ENCODE measurements at places on chromosomes 2 and 18.

DNA sequence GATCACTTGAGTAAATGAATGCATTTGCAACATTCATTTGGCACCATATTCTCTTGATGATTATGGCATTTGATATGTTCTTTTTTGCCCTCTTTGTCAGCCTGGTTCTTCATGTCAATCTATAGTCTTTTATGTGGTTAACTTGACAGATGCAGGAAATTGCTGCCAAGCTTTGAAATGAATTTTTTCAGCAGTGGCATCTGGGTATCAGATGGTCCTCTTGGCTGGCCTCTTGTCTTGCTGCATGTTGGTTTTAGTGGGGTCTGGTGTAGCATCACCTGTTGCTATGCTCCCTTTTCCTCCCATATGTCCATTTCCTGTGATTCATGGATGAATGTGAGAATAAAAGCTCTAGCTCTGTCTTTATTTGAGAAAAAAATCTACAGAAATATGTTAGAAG, 119.9 kb downstream of the DPP4 start:
- DNase-seq: no peak

- DNase-seq: no peak
Observed at GRCh38 chr2:200130762-200131166, 175.4 kb downstream of the MAIP1 start.

DNA sequence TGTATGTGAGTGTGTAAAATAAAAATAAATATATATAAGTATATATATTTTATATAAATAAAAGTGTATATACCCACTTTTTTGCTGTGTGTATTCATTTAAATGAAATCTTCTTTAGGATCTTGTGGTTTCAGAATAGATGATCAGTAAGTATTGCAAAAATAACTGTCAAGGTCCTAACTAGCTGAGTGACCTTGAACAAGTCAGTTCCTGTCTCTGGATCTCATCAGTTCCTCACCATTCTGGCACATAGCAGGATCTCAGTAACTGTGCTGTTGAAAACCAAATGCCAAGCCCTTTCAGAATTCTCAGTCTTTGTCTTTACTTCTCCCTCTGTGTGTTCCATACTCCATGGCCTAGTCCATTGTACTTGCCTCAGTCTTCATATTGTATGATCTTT, 115.3 kb upstream of the CXCR4 start:
- no peak for DNase-seq

- no peak for DNase-seq
Observed at GRCh38 chr2:173373290-173373689, 18.6 kb downstream of the CDCA7 start.

DNA sequence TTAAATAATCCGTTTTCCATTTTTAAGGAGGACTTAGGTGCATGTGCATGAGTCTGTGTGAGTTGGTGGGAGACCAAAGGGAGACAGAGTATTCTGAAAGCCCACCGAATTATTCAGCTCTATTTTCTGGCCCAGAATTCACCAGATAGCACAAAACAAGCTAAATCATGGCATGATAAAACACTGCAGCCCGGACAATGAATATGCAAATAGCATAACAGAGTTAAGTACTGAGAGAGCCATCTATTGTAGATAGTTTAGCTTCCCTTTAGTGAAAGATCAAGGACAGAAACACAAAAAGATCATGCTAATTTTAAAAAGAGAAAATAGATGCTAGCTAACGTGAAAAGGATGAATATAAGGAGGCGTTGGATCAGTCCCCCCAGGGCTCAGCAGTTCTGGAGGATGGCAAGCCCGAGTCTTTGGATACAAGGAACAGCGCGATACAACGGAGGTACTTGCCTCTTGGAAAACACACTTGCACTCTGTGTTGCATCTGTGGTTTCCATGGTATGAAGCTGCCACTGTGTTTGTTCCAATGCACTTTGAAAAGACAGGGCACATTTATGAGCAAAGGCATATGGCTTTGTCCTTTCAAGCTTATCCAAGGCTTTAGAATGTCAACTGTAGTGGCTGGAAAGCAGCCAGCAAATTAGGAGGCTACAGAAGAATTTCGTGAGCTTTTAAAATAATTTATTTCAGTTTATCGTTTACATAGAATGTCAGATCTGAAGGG, 119.9 kb downstream of the LYPD1 start:
- no peak for DNase-seq

DNA sequence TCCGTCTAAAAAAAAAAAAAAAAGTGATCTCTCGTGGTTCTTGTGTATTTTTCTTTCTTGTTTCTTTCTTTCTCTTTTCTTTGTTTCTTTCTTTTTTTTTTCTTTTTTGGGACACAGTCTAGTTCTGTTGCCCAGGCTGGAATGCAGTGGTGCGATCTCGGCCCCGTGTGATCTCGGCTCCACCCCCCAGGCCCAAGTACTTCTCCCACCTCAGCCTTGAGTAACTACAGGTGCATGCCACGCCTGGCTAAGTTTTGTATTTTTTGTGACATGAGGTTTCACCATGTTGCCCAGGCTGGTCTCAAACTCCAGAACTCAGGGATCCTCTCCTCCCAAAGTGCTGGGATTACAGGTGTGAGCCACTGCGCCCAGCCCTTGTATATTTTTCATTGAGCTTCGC, 91.4 kb downstream of the TMEM237 start:
- DNase-seq: no peak

GRCh38 chr2:229339618-229340017, 68.5 kb upstream of the PID1 start:
- DNase-seq: no peak

DNA sequence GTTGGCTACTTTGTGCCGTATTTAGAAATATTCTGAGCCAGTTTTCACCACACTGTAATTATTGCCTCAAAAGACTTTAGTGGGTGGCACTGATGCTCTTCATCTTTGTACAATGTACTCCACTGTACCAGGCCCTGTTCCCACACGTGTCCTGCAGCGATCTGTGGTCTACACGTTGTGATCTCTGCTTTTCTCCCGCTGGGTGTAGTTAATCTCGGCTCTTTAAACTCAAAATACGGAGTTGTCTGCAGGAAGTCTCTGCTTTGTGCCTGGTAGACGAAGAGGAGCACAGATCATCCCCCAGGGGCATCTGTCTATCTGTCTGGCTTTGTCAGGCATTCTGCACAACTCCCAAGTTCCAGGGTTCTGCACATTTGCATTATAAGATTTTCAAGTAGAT, 12.1 kb upstream of the GREB1 start:
- DNase-seq: no peak

DNA sequence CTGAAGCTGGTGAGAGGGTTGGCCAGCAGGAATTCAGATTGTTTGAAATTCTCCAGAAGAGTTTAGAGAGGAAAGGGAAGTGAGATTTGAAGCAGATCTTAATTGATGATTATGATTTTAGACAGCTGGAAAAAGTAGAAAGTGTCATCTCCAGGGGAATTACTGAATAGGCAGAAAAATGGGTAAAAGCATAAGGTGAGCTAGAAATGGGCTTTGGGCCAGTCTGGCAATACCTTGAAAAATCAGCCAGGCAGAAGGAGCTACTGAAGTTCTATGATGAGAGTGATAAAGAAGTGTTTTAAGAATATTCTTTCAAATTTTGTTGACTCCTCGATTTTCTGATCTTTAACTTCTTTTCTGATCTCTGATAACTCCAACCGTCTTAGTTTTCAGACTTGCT, 172.9 kb upstream of the CCDC150 start:
- DNase-seq: no peak

DNA sequence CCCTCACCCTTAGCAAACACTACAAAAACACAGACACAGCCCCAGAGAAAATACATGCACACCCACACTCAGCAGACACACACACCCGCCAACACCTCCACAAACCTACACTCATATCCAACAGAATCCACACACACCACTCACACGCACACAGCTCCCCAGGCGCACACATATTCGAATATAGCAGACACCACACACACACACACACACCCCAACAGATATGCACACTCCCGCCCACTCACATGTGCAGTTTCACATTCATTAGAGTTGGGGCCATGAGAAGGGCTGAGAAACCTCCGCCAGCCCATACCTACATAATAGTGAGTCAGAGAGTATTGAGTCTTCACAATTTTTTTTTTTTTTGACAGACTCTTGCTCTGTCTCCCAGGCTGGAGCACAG, 29.4 kb upstream of the NOTO start:
- no peak for DNase-seq

GRCh38 chr2:128786316-128786715, 467.6 kb upstream of the HS6ST1 start:
- peak; percentile 26 for DNase-seq

DNA sequence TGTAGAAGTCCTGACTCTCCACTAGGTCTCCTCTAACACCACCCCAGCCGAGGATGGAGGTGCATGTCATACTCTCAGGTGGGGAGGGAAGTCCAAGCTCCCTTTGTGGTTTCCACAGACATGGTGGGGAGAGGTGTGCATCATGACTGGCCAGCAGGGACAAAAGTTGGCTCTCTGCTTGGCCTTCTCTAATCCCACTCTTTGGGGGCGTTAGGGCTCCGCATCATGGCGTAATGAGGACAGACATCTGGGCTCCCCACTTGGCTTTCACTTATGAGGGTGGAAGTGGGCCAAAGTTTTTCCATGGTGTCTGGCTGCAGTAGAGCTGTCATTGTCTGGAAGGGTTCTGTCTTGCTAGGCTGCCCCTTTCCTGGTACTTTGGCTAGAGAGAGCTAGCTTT, 80.7 kb upstream of the DAPL1 start:
- DNase-seq: no peak

- DNase-seq: no peak
Observed at GRCh38 chr2:232973011-232973735, 39.9 kb downstream of the NGEF start.

GRCh38 chr2:182915369-182916326, 49.2 kb upstream of the FRZB start:
- DNase-seq: no peak

GRCh38 chr2:156470975-156471583, 34.9 kb downstream of the GPD2 start:
- DNase-seq: no peak

DNA sequence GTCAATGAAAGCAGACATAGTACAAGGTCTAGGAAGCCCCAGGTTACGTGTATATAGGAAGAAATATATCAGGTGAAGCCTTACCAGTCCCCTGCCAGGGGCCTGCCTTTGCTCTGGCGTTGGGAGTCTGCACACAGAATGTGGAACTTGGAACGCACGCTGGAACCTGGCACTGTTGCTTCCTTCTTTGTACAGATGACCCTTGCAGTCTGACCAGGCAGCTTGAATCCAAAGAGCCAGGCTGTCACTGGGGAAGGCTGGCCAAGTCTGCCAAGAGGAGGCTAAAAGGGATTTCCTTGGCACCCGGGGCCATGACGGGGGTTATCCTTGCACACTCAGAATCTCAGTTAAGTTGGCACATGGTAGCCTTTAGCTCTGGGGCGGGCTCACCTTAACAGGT, 39.5 kb downstream of the TMEM247 start:
- DNase-seq: no peak

DNA sequence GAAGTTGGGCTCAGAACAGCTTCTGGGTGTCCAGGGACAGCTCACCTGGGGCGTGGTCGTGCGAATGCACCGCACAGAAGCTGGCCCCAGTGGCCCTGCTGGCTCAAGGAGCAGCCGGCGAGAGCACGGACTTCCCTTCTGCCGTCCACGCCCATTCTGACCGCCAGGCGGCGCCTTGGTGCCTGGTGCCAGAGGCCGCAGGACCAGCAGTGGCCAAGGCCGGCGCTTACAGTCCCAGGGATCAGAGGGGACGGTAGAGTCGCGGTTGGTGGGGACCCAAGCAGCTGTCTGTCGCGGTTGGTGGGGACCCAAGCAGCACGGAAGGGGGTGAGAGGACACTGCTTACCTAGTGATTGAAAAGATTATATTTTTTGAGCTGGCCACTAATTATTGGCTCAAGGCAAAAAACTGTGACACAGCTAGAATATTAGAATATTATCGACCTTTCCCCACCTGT, 25.7 kb downstream of the NPPC start:
- DNase-seq: peak; percentile 93

GRCh38 chr2:218428846-218429558, 10.1 kb downstream of the VIL1 start:
- peak; percentile 34 for DNase-seq

DNA sequence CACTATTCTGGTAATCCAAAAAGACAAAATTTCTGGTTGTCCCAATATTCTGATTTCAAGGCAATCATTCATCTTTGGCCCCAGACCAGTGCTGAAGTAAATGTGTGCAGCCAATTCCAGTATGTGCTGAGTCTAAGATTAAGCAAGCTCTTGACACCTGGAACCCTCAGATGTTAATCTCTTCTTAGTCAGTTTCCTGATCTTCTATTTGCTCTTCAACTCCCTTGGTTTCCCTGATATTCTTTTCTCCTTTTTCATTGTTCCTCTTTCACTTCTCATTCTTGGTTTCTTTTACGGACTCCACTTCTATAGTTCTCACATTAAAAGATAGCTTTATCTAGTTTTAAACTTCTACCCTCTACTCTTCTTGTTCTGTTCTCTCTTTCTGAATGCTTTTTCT, 445.7 kb upstream of the FANCL start:
- no peak for DNase-seq

GRCh38 chr2:23772684-23773083, 154.2 kb downstream of the ATAD2B start:
- DNase-seq: no peak

DNA sequence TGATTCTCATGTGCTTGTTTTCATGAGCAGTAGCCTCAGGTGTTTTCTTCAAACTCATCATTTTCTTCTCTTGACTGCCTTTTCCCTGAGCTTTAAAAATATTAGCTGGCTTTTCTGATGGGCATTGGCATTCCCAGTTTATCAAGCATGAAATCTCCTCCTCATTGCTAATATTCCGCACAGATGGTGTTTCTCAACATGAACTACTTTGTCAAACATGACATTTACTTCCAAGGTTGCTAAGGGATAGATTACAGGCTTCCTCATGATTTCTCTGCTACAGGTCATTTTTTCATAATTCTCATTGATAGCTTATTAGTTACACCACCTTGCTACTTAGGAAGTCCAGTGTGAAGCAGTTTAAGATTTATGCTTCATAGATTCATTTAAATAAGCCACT, 1116.9 kb upstream of the CNTNAP5 start:
- DNase-seq: no peak

- DNase-seq: peak; percentile 56
Observed at GRCh38 chr2:231671270-231672050, 36.9 kb upstream of the PTMA start.

GRCh38 chr18:2293109-2293839, 278.0 kb downstream of the METTL4 start:
- DNase-seq: no peak

DNA sequence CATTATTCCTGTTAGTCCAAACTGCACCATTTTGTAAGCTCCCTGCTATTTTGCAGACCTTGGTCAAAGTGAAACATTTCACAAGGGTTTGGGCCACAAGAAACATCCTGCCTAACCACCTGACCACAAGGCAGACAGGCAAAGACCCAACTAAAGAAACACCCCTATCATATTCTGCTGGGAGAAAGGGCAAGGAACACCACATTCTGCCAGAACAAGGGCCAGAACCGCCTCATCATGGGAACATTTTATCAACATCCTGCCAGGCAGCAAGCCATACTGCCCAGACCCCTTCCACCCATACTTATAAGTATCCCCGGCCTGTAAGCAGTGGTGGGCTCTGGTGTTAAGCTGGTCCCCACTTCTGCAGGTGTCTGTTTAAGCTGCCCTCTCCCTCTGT, 12.0 kb upstream of the RAB31 start:
- no peak for DNase-seq

Measured in H7 (cell line).